ENCODE measurements at places on chromosomes 13 and 19.

GRCh38 chr13:51608857-51609406 lies 24.7 kb downstream of the WDFY2 start:
- no peak for DNase-seq

GRCh38 chr19:18995804-18996241 lies 37.5 kb downstream of the SUGP2 start:
- peak; percentile 90 for DNase-seq

GRCh38 chr19:46393456-46394401 lies 19.6 kb downstream of the CCDC8 start:
- no peak for DNase-seq

- DNase-seq = peak; percentile 71
These were observed 966 bp downstream of the JUNB start for GRCh38 chr19:12792051-12792852.

DNA sequence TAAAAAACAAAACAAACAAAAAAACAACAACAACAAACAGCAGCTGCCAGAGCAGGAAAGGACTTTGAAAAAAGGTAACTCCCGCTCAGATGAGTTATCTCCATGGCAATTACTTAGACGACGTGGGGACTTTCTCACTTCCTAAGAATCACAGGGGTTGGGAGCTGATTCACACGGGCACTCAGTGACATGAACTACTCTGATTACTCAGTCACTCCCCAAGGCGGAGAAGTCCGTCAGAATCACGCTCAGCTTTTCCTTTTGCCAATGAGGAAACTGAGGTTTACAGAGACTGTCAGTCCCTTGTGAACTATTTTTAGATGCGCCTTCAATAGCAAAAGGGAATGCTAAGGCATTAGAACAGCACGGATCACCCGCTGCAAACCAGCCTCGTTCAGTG lies 32.3 kb upstream of the MATK start:
- no peak for DNase-seq

DNA sequence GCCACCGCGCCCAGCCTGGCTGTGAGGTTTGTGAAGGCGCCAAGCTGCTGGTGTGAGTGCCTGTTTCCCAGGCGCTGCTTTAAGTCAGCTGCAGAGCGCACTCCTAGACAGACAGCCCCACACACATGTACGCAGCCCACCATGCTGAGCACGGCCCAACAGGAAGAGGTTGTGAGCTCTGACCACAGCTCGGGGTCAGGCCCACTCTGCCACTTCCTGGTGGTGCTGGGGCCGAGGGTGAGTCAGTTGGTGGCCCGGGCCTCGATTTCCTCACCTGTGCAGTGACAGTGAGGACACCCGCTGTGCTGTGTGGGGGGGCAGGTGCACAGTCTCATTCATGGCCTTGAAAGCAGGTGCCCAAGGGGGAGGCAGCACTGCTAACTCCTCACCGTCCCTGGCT lies 106.7 kb downstream of the KDM4B start:
- no peak for DNase-seq

- DNase-seq = peak; percentile 29
These were observed 118.4 kb upstream of the OBI1 start for GRCh38 chr13:78777396-78777795.

DNA sequence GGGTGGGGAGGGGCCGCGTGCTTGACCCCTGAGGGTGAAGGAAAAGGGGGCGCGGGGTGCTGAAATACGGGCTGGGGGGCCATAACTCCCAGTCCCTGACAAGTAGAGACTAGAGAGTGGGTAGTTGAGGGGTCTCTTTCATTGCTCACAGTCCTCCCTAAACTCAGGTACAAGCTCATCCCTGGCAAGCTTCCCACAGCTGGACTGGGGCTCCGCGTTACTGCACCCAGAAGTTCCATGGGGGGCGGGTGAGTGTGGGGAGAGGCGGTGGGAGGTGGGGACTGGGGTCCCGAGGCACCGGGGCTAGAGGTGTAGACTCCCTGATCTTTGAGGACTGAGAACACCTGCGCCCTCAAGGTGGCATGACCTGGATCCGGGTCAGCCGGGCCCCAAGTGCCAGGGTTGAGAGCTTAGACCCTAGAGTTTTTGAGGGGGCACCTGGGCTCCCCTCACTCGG lies 1.3 kb downstream of the ETV2 start:
- DNase-seq = no peak

- peak; percentile 69 for DNase-seq
These were observed 519 bp downstream of the PTPRS start for GRCh38 chr19:5339950-5340636.

All from brain (organoid and tissue), 16 donors.